Left renal pelvis (tissue), 4 donors: ENCODE measurements at places on chromosomes 13 and 19. TPM values are rescaled to one million over a fixed set of nuclear protein-coding genes. Genes with fewer than 3 reads are reported as not detected.

DNA sequence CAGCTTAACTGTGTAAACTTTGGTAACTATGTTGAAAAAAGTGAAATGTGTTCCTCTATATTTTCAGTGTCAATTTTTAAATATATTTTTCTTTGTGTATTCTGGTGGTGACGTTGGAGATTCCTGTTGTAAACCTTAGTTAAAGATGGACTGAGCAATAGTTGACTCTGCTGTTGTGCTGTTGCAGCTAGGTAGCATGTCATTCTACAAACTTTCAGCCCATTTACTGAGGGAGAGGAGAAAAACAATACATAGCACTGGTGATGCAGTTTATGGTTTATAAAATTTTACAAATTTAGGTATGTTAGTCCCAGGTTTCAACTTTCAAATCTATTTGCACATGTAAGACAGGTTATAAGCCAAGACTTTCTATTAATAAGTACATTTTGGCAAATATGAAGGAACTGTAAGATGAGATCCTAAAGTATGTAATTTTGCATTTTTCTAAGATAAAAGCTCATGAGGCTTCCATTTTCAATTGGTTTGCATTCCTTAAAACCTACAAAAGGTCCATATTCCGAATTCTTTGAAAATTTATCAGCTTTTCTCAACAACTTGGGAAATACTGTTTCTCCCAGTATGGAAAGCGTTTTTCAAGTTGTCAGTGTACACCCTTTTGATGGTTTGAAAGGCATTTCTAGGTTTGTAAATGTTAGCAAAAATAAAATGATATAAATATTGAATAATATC lies 1.5 kb downstream of the NDFIP2 start:
- no peak for DNase-seq

GRCh38 chr19:1833540-1833939 lies 14.7 kb downstream of the REXO1 start:
- DNase-seq = no peak

GRCh38 chr19:21850656-21851255 lies 14.8 kb upstream of the ZNF43 start:
- no peak for DNase-seq

DNA sequence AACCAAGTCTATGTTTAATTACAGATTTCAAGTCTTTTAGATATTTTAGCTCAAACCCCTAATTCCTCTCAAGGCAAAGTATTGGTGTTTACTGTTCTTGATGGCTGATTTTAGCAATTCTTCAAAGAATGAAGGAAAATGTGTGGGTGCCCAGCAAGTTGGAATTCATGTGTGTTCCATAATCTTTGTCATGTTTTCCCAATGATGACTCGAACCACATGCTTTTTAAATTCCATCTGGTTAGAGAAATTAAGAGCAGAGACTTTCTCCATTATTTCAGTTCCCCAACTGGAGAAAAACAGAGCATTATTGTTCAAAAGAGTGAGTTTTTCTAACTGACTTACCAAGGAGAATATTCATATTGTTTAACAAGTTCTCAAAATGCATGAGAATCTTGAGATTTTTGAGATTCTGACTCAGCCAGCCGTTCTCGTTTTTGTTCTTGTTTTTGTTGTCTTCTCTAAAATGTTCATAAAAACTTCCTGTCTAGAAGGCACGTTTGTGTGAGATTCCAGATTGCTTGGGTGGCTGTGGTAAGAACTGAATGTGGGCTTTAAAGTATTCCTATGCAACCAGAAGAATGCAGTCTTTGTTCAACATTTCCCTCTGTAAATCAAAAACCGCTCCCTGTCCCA lies 404.7 kb downstream of the IRS2 start:
- no peak for DNase-seq

- no peak for DNase-seq
Observed at GRCh38 chr13:73733706-73734105, 400.5 kb downstream of the KLF12 start.

GRCh38 chr13:98522371-98522770 lies 54.5 kb downstream of the STK24 start:
- DNase-seq = no peak

- no peak for DNase-seq
Observed at GRCh38 chr19:34686455-34686854, 9.0 kb downstream of the ZNF302 start.

GRCh38 chr19:34150558-34150957 lies 21.7 kb upstream of the LSM14A start:
- DNase-seq = no peak

DNA sequence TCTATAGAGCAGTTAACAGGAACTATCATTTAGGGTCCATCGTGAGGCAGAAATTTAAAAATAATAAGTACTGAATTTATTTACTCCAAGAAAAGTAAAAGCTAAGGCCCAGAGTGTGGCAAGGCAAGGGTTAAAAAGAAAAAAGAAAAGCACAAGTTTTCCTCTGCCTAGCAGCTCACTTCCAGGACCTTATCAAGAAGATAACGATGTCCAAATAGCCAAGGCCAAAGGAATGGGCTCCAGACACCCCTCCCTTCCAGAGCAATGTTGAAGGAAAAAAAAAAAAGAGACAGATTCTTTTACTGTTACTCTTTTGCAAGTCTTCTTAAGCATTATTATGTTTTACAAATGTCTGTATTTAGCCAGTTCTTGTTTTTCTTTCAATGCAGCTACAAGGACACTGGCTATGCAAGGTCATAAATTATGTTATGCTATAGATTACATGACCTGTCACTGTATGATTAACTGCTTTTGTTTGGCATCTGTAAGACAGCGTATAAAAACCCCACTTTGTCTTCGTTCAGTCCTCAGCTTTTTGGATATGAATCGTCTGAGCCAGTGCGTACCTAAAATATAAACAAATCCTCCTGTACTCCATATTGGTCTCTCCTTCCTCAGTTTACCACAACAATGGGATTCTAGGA lies 2.9 kb upstream of the ZNF700 start:
- DNase-seq = no peak

- DNase-seq = no peak
Observed at GRCh38 chr13:73748404-73748803, 385.8 kb downstream of the KLF12 start.

- DNase-seq = no peak
Observed at GRCh38 chr19:41748012-41748411, 7.3 kb upstream of the CEACAM6 start.

- DNase-seq = no peak
Observed at GRCh38 chr13:27043013-27043412, 128.6 kb downstream of the USP12 start.

- no peak for DNase-seq
Observed at GRCh38 chr13:36674337-36675212, 755 bp downstream of the SERTM1 start.

GRCh38 chr13:28792992-28793391 lies 27.1 kb upstream of the MTUS2 start:
- DNase-seq = no peak

DNA sequence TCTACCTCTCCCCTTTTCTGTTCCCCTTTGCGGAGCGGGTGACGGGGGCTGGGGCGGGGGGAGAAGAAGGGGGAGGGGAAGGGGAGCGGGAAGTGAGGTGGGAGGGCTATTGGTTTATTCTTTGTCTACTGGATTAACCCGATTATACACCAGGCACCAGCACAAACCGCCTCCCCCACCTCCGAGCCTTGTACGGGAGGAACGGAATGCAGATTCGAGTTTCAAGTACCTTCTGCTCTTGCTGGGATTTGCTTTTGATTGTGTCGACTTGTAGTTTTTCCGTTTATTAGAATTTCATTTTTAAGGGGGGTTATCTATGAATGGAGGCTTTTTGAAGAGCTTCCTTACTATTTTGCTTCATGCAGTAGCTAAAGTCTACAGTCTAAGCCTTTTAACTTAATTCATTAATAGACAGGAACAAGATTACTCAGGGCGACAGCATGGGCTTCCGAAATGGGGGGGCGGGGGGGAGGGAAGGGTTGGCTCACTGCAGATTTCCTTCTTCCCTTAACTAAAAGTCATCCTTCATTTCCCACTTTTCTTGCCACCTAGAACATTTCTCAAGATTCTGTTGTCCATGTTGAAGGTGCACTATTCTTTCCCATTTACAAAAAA lies 937 bp upstream of the SPRY2 start:
- peak; percentile 56 for DNase-seq

DNA sequence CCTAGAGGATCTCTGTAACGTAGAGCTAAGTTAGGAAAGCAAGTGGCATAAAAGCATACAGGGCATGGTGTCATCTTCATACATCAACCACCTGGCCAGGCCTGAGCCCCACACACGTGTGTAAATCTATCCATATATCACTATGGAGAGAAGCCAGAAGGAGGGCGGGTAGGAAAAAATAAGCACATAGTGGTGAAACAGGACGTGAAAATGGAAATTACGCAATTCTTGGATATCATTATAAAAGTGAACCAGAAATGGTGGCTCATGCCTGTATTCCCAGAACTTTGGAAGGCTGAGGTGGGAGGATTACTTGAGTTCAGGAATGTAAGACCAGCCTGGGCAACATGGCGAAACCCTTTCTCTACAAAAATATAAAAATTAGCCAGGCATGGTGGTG lies 43.4 kb downstream of the PDCD5 start:
- no peak for DNase-seq

GRCh38 chr19:39590265-39590664 lies 12.1 kb upstream of the LGALS13 start:
- peak; percentile 3 for DNase-seq

- DNase-seq = no peak
Observed at GRCh38 chr13:78383071-78383484, 220.3 kb downstream of the POU4F1 start.

- DNase-seq = no peak
Observed at GRCh38 chr13:49351871-49352270, 92.0 kb downstream of the CAB39L start.

GRCh38 chr19:17778968-17779929 lies 15.7 kb upstream of the B3GNT3 start:
- no peak for DNase-seq

- no peak for DNase-seq
Observed at GRCh38 chr13:110237875-110238817, 68.8 kb downstream of the COL4A1 start.

DNA sequence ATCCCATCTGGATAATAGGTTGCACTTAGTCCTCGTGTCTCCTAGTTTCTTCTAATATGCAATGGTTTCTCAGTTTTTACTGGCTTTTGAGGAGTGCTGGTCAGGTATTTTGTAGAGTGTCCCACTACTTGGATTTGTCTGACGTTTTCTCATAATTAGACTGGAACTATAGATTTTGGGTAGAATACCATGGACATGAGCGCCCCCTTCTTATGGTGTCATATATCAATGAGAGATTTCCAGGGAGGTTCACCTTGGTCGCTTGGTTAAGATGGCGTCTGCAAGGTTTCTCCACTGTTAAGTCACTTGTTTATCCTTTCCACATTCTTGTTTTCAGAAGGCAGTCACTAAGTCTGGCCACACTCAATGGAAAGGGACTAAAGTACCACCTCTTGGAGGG lies 6.7 kb downstream of the SOHLH2 start:
- no peak for DNase-seq

Gene RXFP2
- polyA plus RNA-seq = 9.2 TPM

Gene TMEM255B
- polyA plus RNA-seq = 5.6 TPM

Gene BRME1
- polyA plus RNA-seq = 4.8 TPM

Gene ZNF541
- 0.29 TPM for polyA plus RNA-seq

Gene ZNF525
- polyA plus RNA-seq = 8.9 TPM

Gene ZNF582
- polyA plus RNA-seq = 13.7 TPM

Gene OR7C1
- polyA plus RNA-seq = 0.22 TPM

Gene C19orf67
- not detected for polyA plus RNA-seq

Gene PEG3
- polyA plus RNA-seq = 105 TPM

Gene CERS1
- polyA plus RNA-seq = 6.6 TPM

Gene IGFL1
- polyA plus RNA-seq = not detected

Gene RAB20
- 9.7 TPM for polyA plus RNA-seq

Gene GRK1
- polyA plus RNA-seq = 0.07 TPM

Gene NANOS3
- 2.0 TPM for polyA plus RNA-seq

Gene RFPL4A
- polyA plus RNA-seq = not detected

Gene NUMBL
- polyA plus RNA-seq = 11.5 TPM

Gene PIK3R2
- 23.8 TPM for polyA plus RNA-seq
